ENCODE measurements at places on chromosomes 1 and 21.

DNA sequence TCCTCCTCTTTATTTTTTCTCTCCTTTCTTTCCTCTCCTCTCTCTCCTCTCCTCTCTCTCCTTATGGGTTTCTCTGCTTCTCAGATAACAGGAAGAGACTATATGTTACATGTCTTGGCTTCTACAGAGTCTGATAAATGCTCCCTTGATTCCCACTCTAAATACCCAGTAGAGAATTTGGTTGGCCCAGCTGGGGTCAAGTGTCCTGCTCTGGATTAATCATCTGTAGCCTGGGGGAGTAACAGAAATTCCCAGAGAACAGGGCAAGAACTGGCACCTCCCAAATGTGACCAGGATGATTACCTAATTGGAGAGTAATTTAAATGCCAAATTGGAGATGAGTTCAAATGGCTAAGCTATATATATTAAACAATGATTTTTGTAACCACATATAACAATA is 146.1 kb upstream of the LMO4 start:
- no peak for DNase-seq

- no peak for DNase-seq
Observed at GRCh38 chr1:210298296-210298695, 30.4 kb upstream of the HHAT start.

- DNase-seq: no peak
Observed at GRCh38 chr1:214444182-214444939, 107.0 kb downstream of the PTPN14 start.

GRCh38 chr1:206736878-206737728 is 33.5 kb upstream of the IL19 start:
- no peak for DNase-seq

GRCh38 chr1:5349526-5349925 is 642.7 kb downstream of the NPHP4 start:
- no peak for DNase-seq
